ENCODE measurements at places on chromosomes 12 and 14.

- DNase-seq: no peak
Observed at GRCh38 chr12:19945559-19946435, 422.5 kb upstream of the PDE3A start.

DNA sequence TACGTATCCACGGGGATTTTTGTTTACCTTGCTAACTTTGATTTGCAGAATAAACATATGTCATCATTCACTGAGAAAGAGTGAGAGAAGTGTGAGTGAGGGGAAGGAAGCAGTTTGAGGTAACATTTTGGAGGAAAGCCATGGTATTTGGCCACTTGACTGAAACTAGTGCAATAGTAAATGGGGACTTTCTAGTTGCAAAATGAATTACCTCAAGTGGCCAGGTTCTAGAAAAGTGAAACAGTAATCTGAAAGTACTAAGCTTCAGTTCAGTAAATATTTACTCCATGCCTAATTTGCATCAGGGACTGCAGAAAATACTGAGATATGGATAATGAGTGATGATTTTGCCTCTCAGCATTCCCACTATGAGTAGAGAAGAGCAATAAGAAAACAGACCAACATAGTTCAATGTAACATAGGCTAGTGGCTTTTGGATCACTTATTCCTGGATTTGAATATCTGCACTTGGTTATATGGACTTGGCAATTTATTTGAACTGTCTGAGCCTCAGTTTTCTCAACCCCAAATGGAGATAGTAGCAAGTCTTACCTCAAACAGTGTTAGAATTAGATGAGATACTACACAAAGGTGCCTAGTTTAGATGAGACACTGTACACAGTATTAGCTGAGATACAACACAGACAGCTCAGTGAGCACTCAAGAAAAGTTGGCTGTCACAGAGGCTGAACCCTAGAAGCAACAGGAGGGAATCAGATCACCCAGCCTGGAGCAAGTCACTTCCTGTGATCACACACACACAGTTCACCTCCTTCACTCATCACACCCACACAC, 439.1 kb downstream of the NPAS3 start:
- DNase-seq: no peak

GRCh38 chr14:96874127-96874526, 76.9 kb downstream of the VRK1 start:
- no peak for DNase-seq

- DNase-seq: no peak
Observed at GRCh38 chr12:94109160-94109559, 39.2 kb upstream of the PLXNC1 start.

- no peak for DNase-seq
Observed at GRCh38 chr12:122126713-122127597, 47.1 kb downstream of the IL31 start.

GRCh38 chr14:106841701-106842100, 1315.3 kb downstream of the TMEM121 start:
- DNase-seq: no peak

- no peak for DNase-seq
Observed at GRCh38 chr12:124565656-124566160, 1.7 kb downstream of the NCOR2 start.

GRCh38 chr12:117091758-117092510, 7.3 kb downstream of the TESC start:
- no peak for DNase-seq

DNA sequence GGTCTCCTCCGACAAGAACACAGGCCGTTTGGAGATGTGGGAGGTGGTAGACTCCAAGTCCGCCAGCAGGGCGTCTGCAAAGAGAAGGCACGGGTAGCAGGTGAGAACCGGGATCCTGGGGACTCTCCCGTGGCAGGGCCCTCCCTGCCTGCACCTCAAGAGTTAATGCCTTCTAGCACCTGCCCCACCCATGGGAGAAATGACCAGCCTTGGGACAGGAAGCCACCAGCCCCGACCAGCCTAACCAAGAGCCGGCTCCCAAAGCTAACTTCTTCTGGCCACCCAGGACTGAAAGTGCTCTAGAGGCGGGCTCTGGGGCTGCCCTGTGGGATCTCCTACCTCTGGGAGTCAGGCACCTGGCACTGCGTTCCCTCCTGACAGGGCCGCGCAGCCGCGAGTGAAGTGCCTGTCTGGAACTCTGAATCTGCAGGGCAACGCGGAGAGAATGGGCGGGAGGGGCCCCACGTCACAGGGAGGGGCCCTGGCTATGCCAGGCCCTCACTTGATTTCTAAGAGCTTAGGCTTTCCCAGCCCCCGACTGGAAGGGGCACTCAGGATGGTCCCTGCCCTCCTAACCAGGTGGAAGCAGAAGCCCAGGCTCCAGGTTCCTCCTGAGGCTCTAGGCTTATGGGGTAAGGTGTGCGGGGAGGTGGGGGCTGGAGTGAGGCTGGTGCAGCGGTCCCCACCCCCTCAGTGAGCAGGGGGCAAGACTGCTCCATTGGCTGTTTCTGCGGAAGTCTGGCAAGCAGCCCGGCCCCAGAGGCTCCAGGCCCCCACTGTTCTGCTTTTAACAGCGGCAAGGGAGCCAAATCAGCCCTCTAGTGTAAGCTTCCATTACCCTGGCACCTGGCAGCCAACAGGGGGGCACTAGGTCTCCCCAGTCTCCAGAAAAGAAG, 23.6 kb upstream of the RPLP0 start:
- no peak for DNase-seq

- DNase-seq: no peak
Observed at GRCh38 chr12:103387385-103387784, 108.4 kb downstream of the C12orf42 start.
